ENCODE measurements at places on chromosomes 11 and 22. TPM values are rescaled to one million over a fixed set of nuclear protein-coding genes. Genes with fewer than 3 reads are reported as not detected.

DNA sequence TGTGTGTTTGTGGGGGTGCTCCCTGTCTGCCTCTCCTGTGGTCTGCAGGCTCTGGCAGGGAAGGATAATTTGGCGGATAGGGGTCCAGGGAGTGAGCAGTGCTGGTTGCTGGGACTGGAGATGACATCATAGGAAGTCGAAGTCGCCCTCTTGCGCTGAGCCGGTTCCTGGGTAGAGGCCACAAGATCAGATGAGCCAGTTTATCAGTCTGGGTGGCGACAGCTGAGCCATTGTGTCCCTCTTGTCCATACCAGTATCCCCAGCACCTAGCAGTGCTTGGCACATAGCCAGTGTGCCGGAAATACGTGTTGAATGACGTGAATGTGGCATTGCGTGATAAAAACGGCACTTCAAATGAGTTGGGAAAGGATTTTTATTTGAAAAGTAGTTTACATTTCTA is 9.8 kb downstream of the APOL5 start:
- DNase-seq: no peak

DNA sequence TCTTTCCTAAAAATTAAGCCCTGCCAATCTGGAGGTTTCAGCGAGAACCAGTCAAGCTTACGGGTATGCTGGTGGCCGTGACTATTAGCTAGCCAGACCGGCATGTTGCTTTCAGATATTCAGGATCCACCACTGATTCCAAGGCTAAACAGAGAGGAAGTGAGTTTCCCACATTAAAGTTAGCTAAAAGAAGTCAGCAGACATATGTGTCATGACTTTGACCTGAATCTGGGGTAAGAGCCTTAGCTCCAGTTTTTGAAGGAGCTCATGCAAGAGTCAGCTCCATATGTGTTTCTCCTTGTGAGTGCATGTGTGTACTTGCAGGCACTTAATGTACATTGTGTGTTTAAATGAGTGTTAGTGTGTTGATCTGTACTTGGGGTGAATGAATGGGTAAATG is 1.4 kb downstream of the ZFPL1 start:
- no peak for DNase-seq

DNA sequence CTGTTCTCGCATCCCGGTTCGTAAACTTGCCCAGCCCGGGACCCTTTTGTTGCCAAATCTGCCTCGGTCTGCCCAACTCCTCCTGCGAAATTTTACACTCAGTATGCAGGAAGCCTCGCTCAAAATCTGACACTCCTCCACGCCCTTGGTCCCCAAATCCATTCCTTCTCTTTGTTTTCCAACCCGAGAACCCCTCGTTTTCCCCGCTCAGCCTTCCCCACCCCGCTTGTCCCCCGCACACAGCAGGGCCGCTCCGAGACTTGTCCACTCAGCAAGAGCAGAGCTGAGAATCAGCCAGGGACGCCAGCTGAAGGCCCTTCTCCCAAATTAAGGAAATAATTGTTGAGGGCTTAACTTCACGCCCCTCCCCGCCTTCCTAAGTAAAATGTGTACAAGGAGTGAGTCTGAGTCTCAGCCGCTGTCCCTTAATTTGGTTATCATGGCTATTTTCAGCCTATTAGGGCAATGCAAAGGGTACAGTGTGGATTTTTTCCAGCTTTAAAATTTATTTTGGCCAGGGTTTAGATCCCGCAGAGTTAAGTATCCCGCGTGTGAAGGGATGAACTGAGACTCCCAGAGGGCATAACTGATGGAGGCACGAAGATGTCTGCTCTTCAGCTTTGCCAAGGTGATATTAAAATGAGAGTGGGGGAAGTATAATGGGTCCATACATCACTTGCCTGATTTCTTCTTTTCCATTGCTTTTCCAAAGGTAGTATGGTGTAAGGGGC is 581 bp upstream of the FBXO3 start:
- DNase-seq: peak; percentile 31

- no peak for DNase-seq
Measured at GRCh38 chr22:31449506-31449905, 40.1 kb downstream of the EIF4ENIF1 start.

- no peak for DNase-seq
Measured at GRCh38 chr22:44893731-44894080, 116.1 kb downstream of the PHF21B start.

GRCh38 chr11:58649623-58650022 is 27.2 kb downstream of the CNTF start:
- no peak for DNase-seq

DNA sequence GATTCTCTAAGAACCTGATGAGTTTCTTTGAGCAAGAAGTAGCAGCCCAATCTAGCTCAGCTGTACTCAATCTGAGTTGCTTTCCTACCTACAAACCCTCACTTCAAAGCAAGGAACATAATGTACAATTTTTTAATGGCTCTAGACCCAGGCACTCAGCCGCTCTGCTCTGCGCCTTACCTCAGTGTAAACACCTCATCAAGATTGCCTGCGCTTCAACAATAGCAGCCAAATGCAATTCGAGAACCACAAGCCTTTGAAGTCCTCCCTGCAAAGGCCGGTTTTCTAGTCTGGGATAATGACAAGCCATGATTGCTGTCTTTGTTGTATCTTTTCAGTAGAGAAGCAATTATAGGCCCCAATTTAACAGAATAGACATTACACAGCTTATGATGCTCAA is 38.0 kb downstream of the JHY start:
- no peak for DNase-seq

DNA sequence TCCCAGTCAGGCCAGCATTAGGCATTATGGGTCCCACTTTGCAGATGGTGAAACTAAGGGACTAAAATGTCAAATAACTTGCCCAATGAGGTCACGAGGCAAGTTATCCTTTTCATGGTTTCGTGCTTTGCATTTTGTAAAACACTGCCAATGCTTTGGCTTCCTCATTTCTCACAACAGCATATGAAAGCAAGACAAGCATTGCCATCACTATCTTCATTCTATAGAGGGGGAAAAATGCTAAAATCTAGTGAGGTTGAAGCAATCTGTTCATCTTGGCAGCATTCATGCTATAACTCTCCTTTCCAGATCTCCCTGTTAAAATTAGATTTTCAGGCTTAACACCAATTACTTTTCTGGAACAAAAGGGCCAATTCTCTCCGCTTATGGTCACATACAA is 14.8 kb downstream of the FAM181B start:
- no peak for DNase-seq

DNA sequence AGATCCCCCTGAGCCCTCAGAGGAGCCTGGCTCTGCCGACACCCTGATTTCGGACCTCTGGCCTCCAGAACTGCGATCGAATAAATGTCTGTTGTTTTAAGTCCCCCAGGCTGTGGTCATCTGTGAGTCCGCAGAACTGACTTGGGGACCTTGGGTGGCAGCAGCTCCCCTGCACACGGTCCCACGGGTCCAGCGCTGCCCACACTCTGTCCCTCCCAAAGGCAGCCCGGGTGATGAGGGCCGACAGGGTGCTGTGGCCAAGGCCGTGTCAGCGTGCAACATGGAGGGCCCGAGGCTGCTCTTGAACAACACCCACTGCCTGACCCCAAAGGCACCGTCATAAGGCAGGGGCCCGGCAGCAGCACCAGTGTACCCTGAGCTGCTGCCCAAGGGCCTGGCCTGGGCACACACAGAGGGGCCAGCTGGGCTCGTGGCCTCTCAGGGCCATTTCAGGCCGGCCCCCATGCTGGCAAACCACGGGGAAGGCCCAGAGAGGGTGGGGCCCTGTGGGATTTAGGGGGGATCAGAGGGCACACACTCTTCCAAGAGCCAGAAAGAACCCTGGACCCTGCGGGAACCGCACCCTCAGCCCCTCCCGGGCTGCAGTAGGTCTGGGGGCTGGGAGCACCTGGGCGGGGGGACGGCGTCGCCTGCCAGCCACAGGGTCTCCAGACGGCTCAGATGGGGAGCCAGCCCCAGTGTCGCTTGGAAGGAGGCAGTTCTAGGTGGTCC is 77.1 kb upstream of the PRR5 start:
- no peak for DNase-seq

GRCh38 chr11:78786086-78786485 is 211.4 kb upstream of the NARS2 start:
- DNase-seq: peak; percentile 40

GRCh38 chr11:115695677-115696364 is 191.6 kb upstream of the CADM1 start:
- no peak for DNase-seq

Gene OR10V1
- not detected for total RNA-seq

Gene IL17REL
- total RNA-seq: not detected

Gene NAALADL1
- 1.6 TPM for total RNA-seq

Data from glutamatergic neuron (in vitro differentiated cells).